ENCODE measurements at places on chromosomes 1 and 21.

- no peak for DNase-seq
These were observed 4.2 kb downstream of the MANEAL start for GRCh38 chr1:37797750-37798345.

DNA sequence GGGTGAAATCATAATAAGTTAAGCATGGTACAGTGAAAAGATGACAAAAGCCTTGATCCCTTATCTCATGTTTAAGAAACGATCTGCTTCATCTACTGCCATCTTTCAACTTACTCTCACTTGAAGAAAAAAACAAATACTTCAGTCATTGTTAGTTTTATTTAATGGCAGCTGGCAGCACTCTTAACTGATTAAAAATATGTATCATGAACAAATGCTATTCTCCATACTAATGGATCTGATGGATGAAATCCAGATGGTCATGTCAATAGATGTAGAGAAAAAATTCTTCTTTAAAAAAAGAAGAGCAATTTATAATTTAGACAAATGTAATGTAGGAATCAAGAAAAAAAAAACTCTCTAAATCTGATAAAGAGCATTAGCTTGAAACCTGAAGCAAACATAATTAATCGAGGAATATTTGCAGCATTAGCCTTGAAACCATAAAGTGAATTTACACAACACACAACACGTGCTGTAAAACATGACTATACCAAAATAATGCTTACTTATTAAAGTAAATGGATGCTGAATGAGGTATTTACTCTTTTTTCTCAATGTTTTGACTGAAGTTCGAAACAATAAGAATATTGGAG is 579.0 kb upstream of the ADAMTS5 start:
- no peak for DNase-seq

DNA sequence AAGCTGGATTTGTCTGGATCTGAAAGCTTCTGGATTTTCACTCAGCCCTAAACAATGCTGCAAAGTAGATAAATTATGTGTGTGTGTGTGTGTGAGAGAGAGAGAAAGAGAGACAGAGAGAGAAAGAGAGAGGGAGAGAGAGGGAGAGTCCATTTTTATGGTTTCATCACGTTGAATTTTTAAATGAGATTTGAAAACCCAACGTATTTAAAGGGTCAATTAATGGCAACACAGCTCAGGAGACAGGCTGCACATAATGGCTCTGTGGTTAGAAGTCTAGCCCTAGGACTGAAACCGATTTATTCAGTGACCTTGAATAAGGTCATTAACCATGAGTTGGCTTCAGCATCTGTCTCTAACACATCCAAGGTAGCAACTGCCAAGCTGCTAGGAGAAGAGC is 35.3 kb upstream of the FMN2 start:
- DNase-seq = no peak

DNA sequence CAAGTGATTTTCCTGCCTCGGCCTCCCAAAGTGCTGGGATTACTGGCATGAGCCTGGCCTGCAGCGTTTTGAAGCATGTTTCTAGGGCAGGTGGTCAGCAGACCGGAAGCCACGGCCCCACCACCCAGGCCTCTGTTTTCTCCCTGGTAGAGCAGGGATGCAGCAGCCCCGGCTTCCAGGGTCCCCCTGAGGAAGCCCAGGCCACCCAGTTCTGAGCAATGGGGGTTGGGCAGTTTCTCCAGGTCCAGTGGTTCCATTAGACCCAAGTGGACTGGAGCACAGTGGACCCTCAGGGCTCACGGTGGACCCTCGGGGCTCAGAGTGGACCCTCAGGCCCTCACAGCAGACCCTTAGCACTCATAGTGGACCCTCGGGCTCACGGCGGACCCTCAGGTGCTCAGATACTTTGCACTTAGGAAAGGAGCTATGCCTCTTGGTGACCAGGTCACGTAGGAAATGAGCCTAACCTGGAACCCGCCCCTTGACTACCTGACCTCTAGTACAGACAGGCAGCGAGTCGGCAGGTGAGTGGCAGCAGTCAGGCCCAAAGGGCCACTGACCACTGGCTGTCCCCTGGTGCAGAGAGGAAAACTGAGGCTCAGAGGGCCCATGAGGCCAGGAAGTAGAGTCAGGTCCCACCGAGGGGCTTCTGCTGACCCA is 4.6 kb upstream of the FNDC10 start:
- no peak for DNase-seq

GRCh38 chr1:213988507-213989001 is 781 bp downstream of the PROX1 start:
- DNase-seq = no peak

DNA sequence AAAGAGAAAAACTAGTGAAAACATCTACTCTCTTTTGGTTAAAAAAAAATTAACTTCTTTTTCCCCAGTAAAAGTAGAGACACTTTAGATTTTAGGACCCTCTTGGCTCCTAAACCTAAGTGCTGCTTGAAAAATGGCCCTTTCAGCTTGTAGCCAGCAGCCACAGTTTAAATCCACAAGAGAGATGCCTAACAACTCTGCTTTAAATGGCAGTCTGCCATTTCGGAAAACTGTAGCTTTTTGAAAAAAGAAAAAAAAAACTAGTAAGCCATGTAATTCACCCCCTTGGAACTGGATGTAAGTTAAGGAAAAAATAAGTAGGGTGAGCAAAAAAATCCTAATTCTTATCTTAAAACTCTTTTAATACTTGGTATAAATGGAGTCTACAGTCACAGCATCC is 56.0 kb downstream of the LHX9 start:
- DNase-seq = no peak

- DNase-seq = no peak
These were observed 860 bp downstream of the TMEM63A start for GRCh38 chr1:225881081-225881958.

DNA sequence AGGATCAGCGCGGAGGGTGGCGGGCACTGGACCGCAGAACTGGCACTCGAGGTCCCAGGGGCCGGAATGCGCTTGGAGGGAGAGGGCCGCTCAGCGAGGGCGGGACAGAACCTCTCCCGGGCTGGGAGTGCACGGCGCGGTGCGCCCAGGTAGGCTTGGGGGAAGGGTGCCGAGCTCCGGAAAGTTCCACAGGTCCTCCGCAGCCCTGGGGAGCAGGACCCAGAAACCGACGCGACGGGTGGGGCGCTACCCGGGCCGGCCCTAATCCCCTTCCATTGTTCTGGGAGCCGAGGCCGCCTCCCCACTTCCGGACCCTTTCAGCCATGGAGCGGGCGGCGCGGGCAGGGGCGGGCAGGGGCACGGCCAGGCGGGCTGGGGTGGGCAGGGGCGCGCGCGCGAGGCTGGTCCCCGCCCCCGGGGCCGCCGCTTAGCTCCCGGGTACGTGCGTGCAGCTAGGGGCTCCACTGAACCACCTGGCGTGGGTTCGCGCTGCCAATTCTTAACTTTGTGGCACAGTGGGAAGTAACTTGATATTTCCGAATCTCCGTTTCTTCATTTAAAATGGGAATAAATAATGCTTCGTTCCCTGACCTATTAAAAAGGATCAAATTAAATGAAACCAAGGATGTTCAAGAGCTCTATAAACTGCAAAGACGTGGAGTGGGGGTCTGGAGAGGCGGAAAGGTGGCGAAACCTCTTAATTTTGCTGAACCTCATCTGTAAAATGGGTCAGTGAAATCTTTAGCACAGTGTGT is 20.7 kb downstream of the LGR6 start:
- no peak for DNase-seq

DNA sequence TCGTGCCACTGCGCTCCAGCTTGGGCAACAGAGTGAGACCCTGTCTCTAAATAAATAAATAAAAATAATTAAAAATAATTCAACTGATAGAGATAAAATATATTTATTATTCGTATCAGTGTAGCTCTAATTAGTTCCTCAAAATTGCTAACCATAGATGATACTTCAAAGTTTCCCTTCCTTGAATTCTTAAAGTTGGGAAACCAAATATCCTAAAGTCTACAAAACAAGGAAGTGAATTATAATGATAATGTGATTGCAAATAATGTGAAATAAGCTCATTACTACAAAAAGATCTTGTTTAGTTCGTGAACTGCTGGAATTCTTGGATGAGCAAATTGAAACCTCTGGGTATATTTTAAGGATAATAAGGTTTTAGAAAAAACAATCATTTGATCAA is 60.5 kb downstream of the NUP210L start:
- DNase-seq = no peak

DNA sequence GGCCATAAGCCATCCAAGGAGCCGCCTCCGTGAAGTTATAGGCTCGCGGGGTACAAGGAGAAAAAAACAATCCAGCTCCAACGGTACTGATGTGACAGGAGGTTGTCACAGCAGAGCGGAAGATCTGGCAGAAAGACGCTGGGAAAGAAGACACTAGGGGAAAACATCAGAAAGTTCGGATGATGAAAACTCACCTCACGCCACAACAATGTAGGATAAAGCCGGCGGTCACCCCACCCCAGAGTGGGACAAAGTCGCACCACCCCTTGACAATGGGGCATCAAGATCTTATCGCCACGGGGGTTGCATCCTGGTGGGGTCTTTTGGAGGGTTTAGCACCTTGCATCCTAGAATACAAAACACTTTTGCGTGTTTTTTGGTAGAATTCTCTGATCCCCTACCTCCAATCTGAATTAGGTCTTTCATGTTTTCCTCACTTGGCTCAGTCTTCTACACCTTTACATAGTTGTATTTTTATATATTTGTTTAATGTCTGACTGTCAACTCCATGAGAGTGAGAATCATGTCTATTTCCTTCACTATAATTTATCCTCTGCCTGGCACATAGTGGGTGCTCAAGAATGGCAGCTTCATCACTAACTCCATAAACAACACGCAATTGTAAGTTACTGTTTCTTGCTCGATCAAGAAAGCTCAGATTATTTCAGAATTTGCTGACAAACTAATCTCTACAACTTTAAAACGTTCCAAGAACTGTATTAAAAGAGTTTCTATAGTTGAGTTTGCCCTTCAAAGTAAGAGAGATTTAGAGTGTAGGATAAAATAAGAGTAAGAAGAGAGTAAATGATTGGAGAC is 611 bp upstream of the ZSWIM5 start:
- no peak for DNase-seq

GRCh38 chr1:108556066-108556465 is 3.8 kb upstream of the EEIG2 start:
- DNase-seq = no peak

DNA sequence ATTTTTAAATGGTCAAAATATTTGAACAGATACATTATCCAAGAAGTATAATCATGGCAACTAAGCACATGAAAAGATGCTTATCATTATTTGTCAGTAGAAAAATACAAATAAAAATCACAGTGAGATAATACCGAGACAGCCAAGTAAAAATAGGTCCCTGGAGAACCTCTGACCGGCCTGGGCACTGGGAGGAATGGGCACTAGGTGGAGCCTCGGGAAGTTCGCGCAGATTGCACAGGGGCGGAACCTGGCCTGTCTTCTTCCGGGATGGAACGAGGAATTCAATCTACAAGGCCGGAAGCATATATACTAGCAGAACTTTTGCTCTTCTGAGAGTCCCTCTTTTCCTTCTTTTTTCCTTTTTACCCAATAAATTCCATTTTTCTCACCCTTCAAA is 148.5 kb upstream of the CHRM3 start:
- DNase-seq = no peak

- DNase-seq = no peak
These were observed 36.8 kb upstream of the COL6A2 start for GRCh38 chr21:46061063-46061462.

- DNase-seq = no peak
These were observed 16.4 kb downstream of the TCEANC2 start for GRCh38 chr1:54069791-54070170.

DNA sequence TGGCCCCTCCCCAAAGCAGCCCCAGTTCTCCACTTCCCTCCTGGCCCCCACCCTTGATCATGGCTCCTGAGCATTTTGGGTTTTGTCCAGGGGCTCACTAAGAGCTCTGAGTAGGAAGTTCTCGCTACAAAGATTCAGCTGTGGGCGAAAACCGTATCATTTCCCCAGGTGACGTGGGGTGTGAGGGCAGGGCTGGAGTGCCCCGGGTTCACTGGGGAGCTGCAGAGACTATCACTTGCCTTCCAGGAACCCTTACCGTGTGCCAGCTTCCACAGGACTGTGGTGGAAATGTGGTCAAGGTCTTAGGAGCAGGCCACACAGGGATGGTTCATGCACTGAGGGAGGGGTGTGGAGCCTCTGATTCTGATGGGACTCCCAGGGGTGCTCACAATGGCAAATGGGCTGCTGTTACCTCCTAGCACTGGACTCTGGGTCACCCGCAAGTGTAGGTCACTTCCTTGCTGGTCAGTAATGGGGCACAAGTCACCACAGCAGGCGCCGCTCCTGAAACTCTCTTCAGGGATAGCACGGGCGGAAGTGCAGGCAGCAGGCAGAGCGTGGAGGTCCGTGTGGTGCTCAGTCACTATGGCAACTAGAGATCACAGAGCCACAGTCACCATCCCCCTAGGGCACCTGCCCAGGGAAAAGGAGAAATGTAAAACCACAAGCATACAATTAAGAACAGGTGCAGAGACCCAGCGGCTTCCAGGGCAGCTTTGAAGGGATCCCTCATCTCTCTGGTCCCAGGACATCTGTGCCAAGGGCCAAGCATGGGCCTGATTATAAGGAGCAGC is 35.4 kb downstream of the RSPH1 start:
- DNase-seq = no peak

- no peak for DNase-seq
These were observed 779 bp downstream of the THEM5 start for GRCh38 chr1:151852733-151853132.

DNA sequence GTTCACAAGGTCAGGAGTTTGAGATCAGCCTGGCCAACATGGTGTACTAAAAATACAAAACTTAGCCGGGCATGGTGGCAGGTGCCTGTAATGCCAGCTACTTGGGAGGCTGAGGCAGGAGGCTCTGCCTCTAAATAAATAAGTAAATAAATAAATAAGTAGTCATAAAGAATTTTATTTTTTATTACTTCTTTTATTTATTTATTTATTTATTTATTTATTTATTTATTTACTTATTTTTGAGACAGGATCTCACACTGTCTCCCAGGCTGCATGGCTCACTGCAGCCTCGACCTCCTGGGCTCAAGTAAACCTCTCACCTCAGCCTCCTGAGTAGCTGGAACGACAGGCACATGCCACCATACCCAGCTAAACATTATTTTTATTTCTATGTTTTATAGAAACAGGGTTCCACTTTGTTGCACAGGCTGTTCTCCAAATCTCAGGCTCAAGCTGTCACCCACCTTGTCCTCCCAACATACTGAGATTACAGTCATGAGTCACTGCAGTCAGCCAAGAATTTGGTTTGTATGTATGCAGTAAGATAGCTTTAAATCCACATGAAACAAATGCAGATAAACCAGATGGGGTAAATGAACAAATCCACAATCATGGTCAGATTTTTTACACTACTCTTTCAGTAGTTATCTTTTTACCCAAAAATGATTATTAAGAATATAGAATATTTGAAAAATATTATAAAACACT is 523.3 kb upstream of the RGS18 start:
- DNase-seq = no peak

DNA sequence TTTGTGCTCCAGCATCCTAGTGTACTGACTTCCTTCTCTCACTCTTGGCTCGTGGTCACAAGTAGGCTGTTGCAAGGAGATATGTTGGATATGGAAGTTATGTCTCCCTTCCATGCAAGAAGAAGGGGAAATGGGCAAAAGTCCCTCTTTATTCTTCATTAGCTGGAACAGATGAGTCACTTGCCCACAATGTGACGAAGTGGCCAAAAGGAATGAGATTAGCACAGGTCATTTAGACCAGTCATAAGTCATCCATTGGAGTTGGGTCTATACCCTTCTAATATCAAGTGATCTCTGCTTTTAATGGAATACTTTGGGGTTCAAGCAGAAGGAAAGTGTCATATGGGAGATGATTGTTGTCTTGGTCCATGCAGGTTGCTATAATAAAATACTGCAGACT is 91.2 kb upstream of the NGF start:
- no peak for DNase-seq

GRCh38 chr1:20404466-20404865 is 81.5 kb downstream of the CAMK2N1 start:
- no peak for DNase-seq

- no peak for DNase-seq
These were observed 71.0 kb downstream of the PDE9A start for GRCh38 chr21:42724226-42724920.

Data from stimulated activated CD4-positive, alpha-beta T cell treated with anti-CD3 and anti-CD28 coated beads, Interleukin-1b, Interleukin-23, amount 100 ng/mL, for 24 hours (primary cell).